ENCODE measurements at places on chromosomes 7 and 10.

DNA sequence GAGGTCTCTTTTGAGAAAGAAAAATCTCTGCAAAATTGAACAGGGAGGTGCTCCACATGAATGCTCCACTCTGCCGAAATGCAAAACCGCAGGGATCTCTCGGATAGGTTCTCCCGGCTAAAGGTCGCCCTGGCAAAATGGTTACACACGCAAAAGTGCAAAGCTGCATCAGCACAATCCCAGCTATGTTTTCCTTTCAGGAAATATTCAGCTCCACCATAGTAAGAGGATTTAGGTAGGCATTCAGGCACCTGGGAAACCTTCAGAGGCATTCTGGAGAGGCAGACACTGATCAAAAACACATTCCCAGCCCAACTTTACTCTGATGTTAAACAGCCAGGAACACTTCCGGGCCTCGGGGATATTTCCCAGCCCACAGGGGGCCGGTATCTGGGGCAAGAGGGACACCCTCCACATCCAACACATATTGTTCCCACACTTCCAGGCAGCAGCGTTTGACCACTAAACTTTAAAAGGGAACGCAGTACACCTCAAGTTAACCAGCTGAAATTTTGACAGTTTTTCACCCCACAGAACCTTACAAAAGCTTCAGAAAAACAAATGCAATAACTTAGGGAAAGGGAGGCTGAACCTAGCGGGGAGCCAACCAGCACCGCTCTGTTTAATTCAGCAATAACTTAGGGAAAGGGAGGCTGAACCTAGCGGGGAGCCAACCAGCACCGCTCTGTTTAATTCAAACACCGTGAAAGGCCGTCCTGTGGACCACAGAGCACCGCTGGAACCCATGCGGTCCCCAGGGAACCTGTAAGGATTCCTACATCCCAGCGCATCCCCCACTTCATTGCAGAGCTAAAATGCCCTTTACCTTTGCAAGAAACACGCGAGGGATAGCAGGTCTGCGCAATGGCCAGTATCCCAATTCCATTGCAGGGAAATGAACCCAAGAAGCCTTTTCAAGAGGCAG, 45.9 kb downstream of the TNS3 start:
- DNase-seq, result peak; percentile 40

DNA sequence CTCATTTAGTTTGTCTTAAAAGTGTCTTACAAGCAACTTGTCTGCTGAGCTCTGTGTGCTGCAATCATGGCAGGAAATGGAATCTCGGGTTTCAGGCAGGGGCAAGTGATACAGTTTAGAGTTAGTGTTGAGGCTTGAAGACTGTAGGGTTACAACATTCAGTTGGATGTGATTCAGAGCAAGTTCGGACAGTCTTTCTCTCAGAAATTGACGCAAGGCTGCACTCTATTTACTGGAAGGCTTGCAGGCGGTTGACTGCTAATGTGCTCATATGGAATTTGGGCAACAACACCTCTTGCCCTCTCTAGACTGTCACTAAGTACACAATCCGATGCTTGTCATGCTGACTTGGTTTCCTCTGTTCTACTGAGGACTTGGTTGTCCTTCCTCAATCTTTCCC, 161.7 kb upstream of the BMPER start:
- no peak for DNase-seq

DNA sequence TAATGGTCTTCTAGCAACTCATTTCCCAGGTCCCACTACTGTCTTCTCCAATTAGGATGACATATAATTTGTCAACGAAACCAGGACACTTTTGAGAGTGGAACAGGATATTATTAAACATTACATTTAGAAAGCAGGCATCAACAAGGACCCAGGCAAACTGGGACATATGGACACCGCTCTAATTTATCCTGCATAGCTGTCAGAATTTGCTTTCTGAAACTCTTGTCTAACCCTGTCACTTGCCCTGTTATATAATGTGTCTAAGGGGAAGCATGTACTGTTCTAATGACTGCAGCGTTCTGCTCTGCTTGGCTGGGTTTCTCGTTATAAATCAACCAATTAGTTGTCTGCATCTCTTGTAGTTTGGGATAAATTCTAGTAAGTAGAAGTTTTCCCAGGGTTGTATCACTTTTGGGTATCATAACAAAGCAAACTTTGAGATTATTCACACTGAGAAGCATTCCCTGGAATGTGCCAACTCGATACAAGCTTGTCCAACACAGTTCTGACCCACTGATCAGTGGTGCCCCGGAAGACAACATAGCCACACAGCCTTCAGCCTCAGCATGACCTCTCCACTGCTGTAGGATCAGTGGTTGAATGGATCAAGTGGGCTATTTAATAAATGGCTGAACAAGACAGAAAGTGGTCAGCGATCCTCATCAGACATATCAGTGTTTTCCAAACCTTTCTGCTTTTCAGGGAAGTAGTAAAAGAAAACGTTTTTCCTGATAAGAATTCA, 228.1 kb downstream of the KIF20B start:
- DNase-seq, result no peak

- peak; percentile 50 for DNase-seq
These were observed 143.3 kb upstream of the TNS3 start for GRCh38 chr7:47725031-47725780.

GRCh38 chr10:20040012-20040411, 223.8 kb downstream of the PLXDC2 start:
- no peak for DNase-seq

DNA sequence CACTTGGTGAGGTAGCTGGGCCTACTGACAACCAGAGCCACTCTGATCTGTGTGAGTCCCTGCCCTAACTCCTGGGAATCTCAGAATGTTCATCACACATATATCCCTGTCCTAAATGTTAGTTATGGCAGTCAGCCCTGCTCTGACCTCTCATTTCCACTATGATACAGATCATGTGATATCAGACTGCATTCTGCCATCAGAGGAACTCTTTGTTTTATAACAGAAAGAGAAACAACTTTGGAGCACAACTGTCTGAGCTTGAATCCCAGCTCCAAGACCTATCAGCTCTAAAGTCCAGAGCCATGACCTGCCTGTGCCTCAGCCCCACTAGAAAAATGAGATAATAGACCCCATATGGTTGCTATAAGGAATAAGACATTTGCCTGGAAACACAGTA, 54.6 kb upstream of the ABCB4 start:
- no peak for DNase-seq

DNA sequence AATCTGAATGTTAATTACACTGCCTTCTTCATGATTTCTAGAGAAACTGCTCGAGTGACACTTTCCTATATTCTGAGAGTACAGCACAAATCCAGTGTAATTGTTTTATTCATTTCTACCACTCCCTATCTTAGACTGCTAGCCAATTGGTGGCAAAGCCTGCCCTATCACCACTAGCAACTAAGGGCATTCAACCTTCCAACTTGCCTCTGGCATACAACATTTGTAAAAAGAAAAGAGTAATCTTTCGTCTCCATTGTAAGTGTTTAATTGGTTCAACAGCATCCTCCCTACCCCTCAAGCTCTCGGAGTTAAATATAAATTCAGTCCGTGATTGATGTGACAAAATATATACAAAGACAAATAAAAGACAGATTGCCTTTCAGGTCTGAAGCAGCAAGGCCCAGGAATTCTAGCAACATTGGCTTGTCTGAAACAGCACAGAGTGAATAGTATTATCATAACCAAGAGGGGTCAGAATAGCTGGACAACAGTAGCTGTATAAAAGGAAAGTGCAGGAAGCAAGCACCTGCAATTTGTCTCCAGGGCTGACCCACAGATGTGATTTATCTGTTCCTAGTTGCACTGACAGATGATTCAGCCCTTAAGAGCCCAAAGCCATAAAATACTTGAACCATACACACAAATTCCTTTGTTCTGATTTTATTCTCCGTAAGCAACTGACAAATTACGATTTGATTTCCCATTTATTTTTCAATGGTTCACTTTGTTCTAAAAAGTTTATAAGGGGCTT, 47.6 kb upstream of the ANKRD1 start:
- DNase-seq, result peak; percentile 65

DNA sequence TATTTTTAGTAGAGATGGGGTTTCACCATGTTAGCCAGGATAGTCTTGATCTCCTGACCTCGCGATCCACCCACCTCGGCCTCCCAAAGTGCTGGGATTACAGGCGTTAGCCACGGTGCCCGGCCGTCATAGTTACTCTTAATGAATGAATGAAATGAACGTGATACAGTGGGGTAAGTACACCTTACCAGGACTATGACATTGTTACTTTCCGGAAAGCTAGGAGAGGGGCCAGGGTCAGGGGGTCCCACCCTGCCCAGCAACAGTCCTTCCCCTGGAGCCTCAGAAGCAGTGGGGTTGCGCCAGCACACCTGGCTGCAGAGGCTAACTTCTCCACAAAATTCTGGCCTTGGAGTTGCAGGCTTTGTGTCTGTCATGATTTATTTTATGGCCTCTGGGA, 21.4 kb downstream of the VSTM4 start:
- no peak for DNase-seq

GRCh38 chr10:60827791-60828488, 49.7 kb downstream of the CDK1 start:
- peak; percentile 61 for DNase-seq

DNA sequence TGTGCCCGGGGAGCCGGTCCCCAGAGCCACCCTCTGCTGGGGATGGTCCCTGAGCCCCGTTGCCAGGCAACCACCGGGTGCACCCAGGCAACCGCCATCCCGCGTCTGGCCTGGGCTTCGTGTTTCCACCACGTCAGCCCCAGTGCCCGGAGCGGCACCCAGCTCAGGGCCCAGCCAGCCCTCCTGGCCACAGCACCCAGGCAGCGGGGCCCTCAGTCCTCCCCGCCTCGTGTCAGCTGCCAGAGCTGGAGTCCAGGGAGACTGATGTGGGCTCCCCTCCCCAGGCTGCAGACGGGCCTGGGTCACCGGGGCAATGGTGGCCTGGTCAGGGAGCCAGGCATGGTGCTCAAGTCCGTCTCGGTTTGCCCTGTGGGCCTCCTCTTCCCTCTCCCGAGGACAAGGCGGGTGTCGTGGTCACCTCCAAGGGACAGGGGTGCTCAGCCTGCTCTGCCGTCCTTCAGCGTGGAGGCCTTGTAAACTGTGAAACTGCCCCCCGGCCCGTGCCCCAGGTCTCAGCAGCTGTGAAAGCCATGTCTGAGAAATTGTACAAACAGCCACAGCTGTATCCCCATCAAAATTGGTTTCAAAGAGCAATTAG, 72.5 kb downstream of the MICALL2 start:
- no peak for DNase-seq

GRCh38 chr7:3861941-3862340, 560.9 kb downstream of the SDK1 start:
- DNase-seq, result peak; percentile 81

GRCh38 chr10:131977323-131978096, 4.2 kb downstream of the BNIP3 start:
- DNase-seq, result no peak

DNA sequence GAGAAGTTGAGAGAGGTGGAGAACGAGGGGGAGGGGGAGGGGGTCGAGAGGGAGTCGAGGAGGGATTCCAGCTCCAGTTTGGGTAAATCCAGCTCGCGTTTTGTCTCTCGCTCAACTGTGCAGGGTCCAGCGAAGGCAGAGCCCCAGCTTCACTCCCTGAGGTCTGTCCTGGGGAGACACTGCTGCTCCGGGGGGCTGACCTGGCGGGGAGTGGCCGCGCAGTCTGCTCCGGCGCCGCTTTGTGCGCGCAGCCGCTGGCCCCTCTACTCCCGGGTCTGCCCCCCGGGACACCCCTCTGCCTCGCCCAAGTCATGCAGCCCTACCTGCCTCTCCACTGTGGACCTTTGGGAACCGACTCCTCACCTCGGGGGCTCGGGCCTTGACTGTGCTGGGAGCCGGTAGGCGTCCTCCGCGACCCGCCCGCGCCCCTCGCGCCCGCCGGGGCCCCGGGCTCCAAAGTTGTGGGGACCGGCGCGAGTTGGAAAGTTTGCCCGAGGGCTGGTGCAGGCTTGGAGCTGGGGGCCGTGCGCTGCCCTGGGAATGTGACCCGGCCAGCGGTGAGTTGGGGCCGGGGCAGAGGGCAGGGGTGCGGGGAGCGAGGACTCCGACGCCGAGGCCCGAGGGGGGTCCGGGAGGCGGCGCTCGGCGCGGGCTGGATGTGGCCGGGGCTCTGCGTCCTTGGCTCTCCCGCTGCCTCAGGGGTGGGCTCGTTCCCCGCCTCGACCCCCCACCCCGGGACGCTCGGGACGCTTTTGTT, at the start of gene TET1:
TET1 (plus strand) TSS at position 152 of the 757 bp plus-strand sequence. CDS start 12,002 bp downstream, outside the sequence.
- peak; percentile 80 for DNase-seq

GRCh38 chr10:56586461-56586891, 225.4 kb upstream of the ZWINT start:
- DNase-seq, result peak; percentile 1

- no peak for DNase-seq
These were observed 46.8 kb downstream of the TBXAS1 start for GRCh38 chr7:139875821-139876241.

DNA sequence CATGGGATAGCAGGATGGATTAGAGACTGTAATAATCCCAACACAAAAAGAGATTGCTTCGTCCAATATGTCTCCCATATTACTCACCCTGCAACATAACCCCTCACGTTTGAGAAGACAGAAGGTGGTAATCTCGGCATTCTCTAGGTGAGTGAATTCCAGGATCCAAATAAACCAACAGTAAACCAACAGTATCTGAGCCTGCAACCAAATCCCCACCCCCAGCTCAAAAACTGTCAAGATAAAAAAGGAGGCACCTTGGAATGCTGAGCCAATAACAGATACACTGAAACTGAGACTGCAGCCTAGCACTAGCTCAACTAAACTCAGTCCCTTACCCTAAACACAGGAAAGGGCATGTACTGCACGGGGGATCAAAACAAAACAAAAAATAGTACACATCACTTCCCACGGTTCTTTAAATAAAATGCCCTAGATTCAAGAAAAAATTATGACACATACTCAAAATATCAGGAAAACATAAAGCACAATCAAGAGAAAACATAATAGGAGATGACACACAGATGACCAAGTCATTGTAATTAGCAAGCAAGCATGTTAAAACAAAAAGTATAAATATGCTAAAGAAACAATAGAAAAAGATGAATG, 28.0 kb downstream of the IPMK start:
- peak; percentile 11 for DNase-seq

GRCh38 chr10:120508966-120509365, 51.9 kb downstream of the PLPP4 start:
- DNase-seq, result no peak

GRCh38 chr10:14163377-14164086, 167.2 kb downstream of the FRMD4A start:
- DNase-seq, result peak; percentile 35
